ENCODE measurements at places on chromosomes 5 and 9.
A peak's percentile ranks its signal among the peaks of the same experiment; 100 is the strongest.

- no peak for DNase-seq
Observed at GRCh38 chr9:32906213-32906612, 95.2 kb downstream of the APTX start.

DNA sequence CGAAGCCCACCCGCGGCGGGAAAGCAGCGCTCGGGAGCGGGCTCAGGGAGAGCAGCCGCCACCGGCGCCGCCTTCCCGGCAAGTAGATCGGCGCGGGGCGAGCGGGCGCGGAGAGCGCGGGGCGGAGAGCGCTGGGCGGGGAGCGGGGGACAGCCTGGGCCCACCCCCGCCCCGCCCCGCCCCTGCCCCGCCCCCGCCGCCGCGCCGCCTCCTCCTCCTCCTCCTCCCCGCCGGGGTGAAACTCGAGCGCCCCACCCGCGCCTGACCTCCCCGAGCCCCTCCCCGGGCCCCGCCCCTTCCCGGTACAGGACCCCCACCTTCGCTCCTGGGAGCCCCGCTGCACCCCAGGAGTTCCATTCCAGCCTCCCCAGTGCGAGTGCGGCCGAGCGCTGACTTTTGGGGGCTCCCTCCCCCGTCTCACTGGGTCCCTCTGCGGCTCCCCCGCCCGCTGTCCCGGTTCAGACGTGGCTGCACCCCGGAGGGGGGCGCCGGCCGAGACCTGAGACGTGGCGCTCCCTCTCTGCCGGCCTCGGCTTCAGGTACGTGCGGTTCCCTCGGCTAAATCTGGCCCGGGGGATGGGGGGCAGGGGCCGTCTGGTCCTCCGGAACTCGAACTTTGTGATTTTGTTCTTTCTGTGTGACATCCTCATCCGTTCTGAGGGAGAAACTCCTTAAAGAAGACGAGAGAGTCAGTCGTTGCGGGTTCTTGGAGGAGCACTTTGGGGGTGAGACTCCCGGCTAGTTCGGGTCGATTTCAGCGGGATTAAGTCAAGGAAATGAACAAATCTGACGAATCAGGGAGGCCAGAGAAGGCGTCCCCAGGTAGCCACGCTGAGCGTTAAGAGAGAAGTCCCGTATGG is at the start of gene SEMA5A:
TSS of gene SEMA5A (minus strand) at position 84 of the 860 bp plus-strand sequence. CDS start 166,129 bp downstream, outside the sequence.
- DNase-seq = peak; percentile 90

DNA sequence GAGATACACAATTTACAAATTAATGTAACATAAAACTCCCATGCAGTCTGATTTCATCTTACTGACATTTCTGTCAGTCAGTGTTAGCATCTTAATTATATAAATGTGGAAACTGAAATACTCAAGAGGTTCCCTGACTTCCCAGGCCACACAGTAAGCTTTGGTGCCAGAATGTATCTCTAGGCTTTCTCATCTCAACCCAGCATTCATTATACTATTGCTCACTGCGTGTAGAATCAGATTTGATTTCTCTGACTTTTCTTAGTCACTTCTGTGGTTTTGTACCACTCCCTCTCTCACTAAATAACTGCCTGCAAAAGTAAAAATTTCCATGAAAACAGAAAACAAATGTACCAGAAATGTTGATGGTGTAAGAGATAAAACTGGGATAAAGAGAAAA is 31.7 kb upstream of the CDKN2B start:
- peak; percentile 62 for DNase-seq

GRCh38 chr9:89993678-89994630 is 389.1 kb downstream of the GADD45G start:
- DNase-seq = peak; percentile 32

DNA sequence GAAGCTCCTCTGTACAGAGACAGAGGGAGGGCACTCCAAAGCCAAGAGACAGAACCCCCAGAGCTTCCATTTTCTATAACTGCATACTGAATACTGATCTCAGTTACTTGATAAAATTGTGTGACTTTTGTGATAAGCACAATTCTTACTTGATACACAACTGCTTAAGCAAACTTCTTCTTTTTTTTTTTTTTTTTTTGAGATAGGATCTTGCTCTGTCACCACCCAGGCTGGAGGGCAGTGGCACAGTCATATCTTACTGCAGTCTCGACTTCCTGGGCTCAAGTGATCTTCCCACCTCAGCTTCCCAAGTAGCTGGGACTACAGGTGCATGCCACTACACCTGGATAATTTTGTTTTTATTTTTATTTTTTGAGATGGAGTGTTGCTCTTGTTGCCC is 252.1 kb upstream of the ZNF608 start:
- DNase-seq = no peak

DNA sequence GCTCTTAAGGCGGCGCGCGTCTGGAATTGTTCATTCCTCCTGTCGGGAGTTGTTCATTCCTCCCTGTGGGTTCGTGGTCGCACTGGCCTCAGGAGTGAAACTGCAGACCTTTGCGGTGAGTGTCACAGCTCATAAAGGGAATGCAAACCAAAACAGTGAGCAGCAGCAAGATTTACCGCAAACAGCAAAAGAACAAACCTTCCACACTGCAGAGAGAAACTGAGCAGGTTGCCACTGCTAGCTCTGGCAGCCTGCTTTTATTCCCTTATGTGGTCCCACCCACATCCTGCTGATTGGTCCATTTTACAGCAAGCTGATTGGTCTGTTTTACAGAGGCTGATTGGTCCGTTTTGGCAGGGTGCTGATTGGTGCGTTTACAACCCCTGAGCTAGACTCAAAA is 1365.3 kb upstream of the WWC1 start:
- DNase-seq = no peak

DNA sequence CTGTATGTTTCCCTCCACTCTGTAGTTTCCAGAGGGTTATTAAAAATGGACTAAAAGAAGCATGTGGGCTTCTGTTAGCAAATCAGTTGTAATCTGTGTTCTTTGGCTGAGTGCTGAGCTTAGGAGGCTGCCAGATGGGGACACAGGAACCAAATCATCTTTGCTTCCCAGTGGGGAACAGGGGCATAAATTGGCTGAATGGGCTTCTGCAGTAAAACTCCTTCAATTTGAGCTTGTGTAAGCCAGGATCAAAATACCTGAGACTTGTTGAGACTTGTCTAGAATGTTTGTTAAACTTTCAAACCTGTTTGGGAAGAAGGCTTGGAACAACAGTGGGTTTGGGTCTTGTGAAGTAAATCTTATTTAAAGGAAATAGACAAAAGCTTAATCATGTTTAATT is 32.2 kb upstream of the TNFAIP8 start:
- peak; percentile 37 for DNase-seq

DNA sequence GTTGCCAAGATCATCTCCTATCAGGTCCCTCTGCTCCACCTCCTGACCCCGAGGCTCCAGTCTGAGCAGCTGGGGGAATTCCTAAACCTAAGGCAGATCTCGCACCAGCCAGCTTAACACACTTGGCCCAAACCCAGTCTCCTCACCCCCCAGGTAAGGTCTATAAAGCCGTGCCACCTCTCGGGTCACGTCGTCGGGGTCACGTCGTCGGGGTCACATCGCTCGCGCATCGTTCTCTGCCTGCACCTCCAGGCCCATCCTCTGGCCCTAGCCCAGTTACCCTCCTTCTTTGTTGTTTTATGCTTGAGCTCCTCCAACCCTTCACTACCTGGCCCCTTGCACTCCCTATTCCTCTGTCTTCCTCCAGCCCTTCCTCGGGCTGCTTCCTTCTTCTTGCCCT is 77.2 kb downstream of the CTSL start:
- DNase-seq = no peak

- no peak for DNase-seq
Observed at GRCh38 chr5:18491349-18491748, 857.1 kb downstream of the TAF11L14 start.
